ENCODE measurements at places on chromosomes 6 and 20.

DNA sequence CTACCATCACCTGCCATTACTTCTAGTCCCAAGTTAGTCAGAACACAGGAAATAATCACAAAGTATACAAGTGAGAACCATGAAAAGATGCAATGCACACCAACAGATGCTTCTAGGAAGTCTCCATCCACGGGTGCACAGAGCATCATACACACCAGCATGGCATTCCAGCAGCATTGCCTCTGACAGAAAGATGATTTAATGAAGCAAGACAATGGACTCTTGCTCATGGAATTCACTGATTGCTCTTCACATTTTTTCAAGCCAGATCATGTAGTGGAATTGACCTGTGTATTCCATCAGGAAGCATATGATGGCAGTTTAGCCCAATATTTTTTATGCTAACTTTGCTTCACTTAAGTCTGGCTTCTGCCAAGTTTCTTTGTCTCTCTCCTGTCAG, 406.3 kb upstream of the RGS17 start:
- peak; percentile 6 for DNase-seq

DNA sequence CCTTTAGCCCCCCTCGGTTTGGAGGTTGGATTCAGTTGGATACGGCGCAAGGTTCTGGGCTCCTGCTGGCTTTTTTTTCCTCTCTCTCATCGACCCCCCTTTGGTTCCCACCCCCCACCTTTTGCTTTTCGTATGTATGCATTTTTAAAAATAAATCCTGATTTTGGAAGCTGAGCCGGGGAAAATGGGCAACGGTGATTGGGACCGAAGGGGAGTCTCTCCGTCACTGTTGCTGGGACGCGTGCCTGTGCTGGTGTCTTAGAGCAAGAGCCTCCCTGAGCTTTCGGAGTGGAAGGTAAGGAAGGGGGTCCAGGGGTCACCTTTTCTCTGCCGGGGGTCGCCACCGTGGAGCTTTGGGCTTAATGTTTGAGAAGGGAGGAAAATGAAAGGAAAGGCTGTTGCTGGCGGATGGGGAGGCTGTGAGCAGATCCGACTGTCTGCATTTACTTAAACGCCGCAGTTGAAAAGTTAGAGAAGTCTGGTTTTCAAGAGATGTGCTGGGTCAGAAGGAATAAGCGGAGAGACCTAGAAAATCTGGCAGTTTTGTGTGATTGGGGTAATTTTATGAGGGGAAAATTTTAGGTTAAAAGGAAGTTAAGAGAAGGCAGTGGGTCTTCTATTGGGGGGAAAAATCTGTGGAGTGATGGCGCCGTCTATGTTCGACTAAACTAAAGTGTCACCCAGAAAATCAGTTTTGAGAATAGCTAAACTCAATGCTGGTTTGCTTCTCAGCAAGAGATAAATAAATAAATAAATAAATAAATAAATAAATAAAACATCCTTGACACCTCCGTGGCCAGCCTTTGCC, 828 bp downstream of the ADGRB3 start:
- DNase-seq = peak; percentile 42

DNA sequence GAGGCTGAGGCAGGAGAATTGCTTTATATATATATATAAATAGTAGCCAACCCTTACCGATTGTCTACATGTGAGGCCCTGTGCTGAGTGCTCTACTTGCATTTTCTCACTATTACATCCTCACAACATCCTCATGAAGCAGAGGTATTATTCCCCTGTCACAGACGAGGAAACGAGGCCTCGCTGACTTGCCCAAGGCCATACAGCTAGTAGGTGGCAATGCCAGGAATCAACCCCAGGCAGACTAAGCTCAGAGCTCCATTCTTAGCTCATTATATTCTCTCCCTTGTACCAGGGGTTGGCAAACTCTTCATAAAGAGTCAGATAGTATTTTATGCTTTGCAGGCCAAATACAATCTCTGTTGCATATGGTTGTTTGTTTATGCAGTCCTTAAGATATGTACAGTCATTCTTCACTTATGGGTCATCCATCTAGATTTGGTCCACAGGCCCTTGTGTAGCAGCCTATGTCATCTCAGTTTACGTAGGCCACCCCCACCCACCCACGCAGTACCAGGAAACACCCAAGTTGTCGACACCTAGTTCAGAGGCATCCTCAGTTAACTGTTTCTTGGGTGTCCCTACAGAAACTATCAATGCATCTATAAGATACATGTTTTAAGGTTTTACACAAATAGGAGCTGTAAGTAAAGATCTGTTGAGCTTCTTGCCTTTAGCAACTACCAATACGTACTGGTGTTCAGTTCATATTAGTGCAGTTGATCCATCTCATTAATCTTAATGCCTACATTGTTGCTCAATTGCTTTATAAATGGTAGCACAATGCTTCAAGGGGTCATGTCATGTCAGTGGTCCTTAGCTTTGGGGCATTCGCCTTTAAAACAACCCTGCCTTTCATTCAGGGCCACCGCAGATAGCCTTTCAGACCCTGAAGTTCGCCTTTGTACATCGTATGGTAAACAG, 3.0 kb downstream of the CASS4 start:
- DNase-seq = peak; percentile 42

DNA sequence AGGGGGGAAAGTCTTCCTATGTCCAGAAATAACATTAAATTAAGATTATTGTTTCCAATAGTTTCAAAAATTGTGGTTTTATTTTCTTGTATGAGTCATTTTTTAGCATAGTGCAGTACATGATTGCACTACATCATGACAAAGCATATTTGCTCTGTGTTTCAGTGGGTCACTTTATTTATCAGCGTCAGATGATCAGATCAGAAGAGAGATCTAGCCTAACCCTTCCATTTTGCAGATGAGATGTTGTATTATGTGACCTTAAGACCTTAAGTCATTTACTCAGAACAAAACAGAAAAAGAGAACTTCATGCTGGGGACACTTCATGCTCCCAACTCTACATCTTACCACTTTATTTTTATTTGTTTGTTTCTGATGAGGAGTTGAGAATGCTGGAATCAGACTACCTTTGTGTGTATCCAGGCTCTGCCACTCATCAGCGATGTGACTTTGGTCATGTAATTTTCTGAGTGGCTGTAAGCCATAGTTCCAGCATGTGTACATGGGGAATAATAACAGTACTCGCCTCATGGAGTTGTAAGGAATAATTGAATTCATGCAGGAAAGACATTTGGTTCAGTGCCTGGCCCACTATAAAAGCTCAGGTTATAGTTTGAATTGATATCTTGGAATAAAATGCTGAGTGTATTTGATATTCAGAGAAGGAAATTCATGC, 13.5 kb downstream of the EYA4 start:
- peak; percentile 31 for DNase-seq

DNA sequence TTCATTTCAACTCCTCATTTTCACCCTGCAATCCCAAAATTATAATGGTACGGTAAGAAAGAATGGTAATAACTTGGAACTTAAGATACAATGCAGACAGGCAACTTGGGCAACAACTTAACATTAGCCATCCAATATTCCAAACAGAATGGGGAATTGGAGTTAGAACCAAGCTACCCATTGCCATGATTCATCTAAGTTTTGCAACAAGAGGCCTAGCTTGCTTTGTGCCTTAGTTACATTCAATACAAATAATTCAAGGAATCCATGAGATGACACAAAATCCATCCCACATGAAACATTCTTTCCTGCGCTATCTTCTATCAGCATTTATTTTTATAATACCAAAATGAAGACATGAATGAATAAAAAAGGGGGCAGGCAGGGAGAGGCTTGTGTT, 28.4 kb downstream of the DCDC2 start:
- peak; percentile 3 for DNase-seq

- no peak for DNase-seq
These were observed 41.4 kb upstream of the TMX4 start for GRCh38 chr20:8060977-8061376.

GRCh38 chr20:43721429-43722152, 5.2 kb downstream of the GTSF1L start:
- no peak for DNase-seq

DNA sequence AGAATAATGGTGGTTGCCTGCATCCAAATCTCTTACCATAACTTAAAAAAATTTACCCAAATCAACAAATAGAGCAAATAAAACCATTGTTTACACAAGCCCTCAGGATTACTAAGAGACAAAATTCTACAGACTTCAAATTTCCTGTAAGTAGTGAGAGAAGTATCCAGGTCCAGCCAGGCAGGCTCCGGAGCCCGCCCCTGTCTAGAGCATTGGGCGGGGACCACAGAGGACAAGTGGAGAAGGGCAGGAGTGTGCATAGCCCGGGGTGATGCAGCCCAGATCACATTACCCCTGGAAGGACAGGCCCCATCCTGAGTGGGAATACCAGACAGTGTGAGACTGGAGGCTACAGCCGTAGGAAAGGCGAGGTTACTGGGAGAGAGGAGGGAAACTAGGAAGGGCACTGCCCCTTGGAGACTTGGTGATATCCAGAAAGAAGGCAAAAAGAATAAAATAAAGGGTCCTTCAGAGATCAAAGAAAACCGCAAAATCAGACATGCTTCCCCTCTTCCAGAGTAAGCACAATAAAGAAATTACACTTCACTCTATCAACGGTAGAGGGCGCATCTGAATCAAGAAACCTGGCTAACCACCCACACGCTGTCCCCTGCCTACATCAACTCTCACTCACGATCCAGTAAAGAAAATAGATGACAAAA, 26.6 kb downstream of the RIN2 start:
- DNase-seq = peak; percentile 90

DNA sequence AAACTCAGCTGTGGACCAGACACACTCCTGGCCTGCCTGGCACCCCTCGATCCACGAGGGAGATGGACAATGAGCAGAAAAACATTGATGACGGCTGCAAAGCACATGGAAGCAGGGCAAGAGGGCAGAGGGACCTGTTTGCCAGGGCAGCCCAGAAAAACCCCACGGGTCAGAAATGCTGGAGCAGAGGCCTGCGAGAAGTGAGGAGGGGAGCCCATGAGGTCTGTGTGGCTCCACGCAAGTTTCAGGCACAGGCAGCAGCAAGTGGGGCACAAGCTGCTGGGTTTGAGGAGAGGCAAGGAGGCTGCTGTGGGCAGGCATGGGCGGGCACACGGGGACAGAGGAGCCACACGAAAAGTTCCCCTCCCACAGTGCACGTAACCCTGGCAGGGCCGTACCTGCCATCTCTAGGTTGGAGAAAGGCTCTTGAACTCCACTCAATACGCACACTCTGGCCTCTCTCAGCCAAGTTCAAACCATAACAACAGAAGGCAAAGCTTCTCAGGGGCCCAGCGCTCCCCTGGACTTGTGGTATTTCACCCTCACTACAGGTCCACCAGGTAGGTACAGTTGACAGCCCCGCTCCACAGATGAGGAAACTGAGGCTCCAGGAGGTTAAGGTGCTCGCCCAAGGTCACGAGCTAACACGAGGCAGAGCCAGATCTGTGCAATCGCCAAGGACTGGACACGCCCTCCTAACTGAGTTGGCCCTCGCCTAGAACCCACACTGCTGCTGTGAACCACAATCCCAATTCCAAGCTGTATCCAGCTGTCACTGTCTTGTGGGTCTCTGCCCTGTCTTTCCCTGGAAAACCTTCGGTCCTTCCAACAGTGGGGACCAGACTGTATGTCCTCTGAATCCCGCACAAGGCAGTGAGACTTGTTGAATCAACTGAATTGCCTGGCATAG, 108.2 kb downstream of the NOL4L start:
- DNase-seq = no peak

GRCh38 chr6:136647363-136647852, 97.2 kb upstream of the MAP7 start:
- DNase-seq = peak; percentile 90

GRCh38 chr20:46402331-46402811, 4.0 kb downstream of the ELMO2 start:
- DNase-seq = peak; percentile 80

DNA sequence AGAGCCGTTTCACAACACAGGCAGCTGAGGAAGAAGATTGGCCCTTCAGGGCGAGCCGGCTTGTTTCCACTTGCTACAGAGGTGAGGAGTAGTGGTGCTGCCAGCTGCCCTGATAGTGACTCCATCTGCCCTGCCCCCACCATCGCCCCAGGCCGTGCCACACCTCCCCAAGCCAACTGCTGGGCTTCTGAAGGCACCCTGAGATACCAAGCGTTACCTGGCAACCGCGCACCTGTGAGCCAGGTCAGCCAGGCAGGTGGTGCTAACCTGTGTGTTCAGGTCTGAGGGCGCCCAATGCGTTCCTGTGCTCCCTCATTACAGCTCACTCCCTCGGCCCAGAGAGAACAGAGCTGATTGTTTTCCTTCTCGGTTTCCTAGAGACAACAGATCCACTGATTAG, 299.1 kb upstream of the ID4 start:
- no peak for DNase-seq

DNA sequence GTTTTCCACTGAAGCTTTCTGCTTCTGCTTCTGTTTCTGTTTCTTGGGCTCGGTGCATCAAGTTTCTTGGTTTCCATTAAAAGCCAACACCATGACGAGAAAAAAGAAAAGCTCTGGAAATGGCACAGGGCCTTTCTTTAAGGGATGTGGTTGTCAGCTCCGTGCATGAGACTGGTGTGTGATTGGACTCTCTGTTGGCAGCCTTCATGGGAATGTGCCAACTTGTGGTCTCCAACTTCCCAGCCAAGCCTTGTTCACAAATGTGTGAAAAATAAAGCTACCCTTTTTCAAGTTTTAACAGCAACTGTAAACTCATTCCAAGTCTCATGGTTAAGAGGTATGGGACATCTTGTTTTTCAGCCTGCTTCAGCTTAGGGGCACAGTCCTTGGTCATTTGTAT, 68.7 kb upstream of the CST7 start:
- DNase-seq = no peak

- DNase-seq = no peak
These were observed 6.0 kb upstream of the ARMC12 start for GRCh38 chr6:35730745-35731413.

GRCh38 chr6:116158641-116159040, 32.7 kb upstream of the COL10A1 start:
- no peak for DNase-seq

- DNase-seq = no peak
These were observed 23.7 kb downstream of the OSBPL2 start for GRCh38 chr20:62262064-62262463.

DNA sequence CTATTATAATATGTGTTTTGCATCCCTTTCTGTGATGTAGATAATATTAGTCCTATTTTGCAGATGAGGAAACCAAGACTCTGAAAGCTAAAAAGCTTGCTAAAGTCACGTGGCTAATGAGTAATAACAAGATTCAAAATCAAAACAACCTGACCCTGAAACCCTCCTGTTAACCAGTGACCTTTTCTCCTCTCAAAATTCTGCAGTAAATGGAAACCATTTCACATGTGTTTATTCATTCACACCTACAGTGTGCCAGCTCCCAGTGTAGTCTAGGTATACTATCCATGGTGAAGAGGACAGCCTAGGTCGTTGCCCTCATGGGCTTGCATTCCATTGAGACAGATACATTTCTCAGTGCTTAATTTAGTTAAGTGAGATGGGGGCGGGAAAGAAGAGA, 30.6 kb upstream of the PHACTR2 start:
- no peak for DNase-seq

GRCh38 chr20:38109591-38110524, 55.2 kb downstream of the TGM2 start:
- peak; percentile 92 for DNase-seq

- no peak for DNase-seq
These were observed 1.8 kb downstream of the PCSK2 start for GRCh38 chr20:17228624-17229061.

- DNase-seq = peak; percentile 96
These were observed 21.9 kb upstream of the CHMP4B start for GRCh38 chr20:33789109-33789857.
